ENCODE measurements at places on chromosomes 5 and 9.

- no peak for DNase-seq
Observed at GRCh38 chr5:96322217-96322616, 110.8 kb downstream of the PCSK1 start.

GRCh38 chr9:95740217-95741004 is 135.1 kb upstream of the ERCC6L2 start:
- DNase-seq = no peak

DNA sequence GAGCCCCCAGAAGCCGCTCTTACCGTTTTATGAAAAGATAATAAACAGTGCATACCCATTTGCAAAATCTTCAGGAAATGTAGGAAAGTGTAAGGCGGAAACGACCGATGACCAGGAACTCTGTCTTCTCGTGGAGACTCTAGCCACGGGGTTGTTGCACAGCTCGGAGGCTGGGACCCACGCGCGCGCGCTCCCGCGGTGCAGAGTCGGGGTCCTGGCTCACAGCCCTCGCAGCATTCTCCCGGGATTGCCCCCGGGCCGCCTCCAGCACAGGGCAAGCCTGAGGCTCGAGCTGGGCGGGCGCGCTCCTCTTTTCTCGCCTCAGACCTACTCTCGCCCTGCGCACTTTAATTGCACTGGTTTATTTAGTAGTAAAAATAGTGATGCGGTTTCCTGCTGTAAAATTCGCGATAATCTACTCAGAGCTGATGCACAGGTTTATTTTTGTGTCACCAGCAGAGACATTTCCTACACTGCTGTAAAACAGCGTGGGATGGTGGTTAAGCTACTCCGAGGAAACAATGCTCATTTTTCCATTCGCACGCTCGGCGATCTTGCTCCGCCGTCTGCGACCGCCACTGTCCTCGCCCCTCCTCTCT is 15.5 kb downstream of the TRIM7 start:
- no peak for DNase-seq

DNA sequence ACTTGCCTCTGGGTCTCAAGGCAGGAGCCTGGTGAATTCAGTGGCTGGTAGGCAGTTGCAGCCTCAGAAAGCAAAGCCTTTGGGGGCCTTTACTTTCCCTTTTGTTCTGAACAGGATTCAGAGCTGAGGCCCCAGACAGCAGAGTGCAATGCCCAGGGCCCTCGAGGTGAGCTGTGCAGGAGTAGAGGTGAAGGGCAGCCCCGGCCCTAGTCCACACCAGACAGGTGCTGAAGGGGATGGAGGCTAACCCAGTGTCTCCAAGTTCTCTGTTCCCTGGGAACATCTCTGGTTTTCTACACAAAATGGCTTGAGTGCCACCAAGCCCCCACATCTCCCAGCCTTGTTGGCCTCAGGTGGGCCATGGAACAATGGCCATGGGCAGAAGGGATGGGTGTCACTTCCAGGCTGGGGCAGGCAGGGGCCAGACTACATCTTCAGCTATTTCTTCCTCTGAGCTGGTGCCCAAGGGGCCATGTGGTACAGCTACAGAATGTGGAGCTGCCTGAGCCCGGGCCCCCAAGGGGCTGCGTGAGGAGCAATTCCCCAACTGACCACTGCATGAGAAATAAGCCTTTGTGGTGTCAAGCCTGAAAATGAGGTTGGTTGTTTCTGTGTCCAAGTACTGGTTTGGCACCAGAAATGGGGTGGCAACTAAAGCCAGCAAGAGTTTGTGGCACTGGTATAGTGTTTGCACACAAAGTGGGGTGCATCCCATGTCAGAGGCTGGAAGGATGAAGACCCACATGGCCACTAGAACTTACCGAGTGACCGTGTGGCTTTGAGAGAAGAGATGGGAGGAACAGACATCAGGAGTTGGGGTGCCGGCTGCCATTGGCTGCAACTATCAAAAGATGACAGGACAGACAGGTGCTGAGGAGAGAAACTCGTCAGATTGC is 57.8 kb downstream of the BARX1 start:
- DNase-seq = no peak

GRCh38 chr9:69967344-69967743 is 76.3 kb upstream of the MAMDC2 start:
- no peak for DNase-seq

GRCh38 chr9:74960561-74960960 is 7.8 kb upstream of the C9orf40 start:
- DNase-seq = no peak

DNA sequence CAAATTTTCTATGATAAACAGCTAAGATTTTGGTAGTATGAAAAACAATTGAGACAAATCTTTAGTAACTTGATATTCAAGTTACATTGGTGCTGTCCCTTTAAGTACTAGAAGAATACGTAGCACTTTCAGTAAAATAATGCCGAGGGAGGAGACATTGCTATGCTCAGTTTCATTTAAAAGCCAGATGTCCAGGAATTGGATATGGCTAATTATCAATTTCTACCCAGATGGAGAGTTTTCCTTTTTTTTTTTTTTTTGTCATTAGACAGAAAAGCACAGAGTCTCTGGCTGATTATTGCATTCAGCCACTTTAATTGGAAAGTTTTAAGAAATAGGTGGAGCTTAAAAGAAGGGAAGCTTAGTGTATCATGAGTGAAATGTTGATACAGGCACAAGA is 40.4 kb upstream of the APC start:
- no peak for DNase-seq

DNA sequence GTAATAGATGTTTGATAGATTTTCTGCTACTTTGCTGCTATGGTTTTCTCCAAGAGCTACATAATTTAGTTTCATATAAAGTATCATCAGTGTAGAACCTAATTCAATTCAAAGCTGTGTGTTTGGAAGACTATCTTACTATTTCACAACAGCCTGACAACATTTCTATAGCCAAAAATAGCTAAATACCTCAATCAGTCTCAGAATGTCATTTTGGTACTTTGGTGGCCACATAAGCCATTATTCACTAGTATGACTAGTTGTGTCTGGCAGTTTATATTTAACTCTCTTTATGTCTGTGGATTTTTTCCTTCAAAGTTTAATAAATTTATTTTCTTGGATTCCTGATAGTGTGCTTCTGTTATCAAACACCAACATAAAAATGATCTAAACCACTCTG is 35.1 kb upstream of the CCDC152 start:
- no peak for DNase-seq

DNA sequence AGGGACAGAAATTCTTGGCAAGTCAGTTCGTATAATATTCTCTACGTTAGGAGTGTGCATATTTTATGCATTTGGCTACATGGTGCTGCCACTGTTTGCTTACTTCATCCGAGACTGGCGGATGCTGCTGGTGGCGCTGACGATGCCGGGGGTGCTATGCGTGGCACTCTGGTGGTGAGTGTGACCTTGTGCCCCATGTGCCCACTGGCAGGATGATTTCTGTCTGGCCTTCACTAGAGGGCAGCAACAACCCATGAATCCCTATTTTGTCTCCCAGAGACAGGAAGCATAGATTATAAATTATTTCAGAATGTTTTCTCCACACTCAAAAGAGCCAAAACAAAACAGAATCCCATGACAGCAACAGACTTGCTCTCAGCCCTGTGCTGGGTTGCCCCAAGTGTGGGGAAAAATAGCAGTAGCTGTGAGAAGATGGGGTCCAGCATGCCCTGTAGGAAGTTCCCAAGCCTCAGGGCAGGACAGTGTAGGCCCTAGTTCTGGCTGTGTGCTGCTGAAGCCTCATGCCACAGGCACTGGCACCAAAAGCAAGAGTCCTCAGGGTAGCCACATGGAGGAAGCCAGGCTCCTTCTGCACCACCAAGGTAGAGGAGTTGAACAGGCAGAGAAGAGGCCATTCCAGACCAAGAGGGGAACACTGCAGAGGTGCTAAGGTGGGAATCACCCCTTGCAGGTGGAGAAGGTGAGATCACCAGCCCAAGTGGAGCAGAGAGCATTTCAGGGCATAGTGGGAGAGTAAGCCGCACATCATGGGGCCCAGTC is 16.0 kb downstream of the SLC22A5 start:
- DNase-seq = no peak

All from Panc1 (cell line).